Urinary bladder (tissue), 4 donors: ENCODE measurements at places on chromosomes 13 and 19. TPM values are rescaled to one million over a fixed set of nuclear protein-coding genes. Genes with fewer than 3 reads are reported as not detected.

ATXN8OS gene
- total RNA-seq = not detected

MCEMP1 gene
- 0.26 TPM for total RNA-seq

RFC3 gene
- 25.7 TPM for total RNA-seq

CGB8 gene
- not detected for total RNA-seq

PSPN gene
- total RNA-seq = 1.4 TPM

ZNF446 gene
- 6.0 TPM for total RNA-seq

IFI30 gene
- total RNA-seq = 6.6 TPM

CYP2F1 gene
- not detected for total RNA-seq

PRSS57 gene
- not detected for total RNA-seq

LILRA2 gene
- 0.95 TPM for total RNA-seq

CNFN gene
- total RNA-seq = not detected

LTBP4 gene
- total RNA-seq = 305 TPM

DHDH gene
- total RNA-seq = 0.37 TPM
